ENCODE measurements at places on chromosomes 7 and 10. TPM values are rescaled to one million over a fixed set of nuclear protein-coding genes. Genes with fewer than 3 reads are reported as not detected.

GRCh38 chr7:90432752-90433151 is 29.5 kb downstream of the CLDN12 start:
- DNase-seq: no peak

DNA sequence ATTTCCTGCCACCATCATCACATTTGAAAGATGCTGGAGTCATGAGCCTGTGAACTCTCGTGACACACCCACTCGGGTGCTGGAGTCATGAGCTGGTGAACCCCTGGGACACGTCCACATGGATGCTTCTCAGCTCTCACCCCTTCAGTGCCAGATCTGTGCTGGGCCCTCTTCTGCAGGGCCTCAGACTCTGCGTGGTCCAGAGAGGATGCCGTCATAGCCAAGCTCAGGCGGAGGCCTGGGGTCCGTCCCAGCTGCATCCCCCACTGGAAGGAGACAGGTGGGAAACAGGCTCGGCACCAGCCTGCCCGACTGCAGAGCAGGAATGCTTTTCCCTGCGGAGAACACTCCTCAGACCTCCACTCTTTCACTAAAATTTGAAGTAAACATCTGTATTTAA is 156.5 kb upstream of the PPP2R2D start:
- DNase-seq: no peak

DNA sequence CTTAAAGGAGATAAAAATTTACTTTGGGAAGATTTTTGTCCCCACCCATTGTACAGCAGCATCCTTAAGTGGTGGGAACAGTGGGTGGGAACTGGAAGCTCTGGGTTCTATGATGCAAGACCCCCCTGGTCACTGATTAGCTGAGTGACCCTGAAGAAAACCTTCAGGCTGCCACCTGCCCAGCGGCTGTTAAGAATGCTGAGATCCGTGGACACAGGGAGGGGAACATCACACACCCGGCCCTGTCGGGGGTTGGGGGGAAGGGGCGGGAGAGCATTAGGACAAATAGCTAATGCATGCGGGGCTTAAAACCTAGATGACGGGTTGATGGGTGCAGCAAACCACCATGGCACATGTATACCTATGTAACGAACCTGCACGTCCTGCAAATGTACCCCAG is 14.5 kb downstream of the CARD11 start:
- DNase-seq: no peak

DNA sequence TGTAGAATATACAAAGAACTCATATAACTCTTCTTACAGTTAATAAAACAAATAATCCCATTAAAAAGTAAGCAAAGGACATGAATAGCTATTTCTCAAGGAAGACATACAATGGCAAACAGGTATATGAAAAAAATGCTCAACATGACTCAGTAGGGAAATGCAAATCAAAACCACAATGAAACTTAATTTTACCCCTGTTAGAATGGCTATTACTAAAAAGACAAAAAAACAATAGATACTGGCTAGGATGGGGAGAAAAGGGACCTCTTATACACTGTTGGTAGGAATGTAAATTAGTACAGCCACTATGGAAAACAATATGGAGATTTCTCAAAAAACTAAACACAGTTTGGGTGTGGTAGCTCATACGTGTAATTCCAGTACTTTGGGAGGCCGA is 37.8 kb downstream of the HERPUD2 start:
- no peak for DNase-seq

GRCh38 chr7:45865594-45866410 is 7.1 kb downstream of the CCDC201 start:
- no peak for DNase-seq

- DNase-seq: no peak
Observed at GRCh38 chr7:141027043-141027442, 12.3 kb upstream of the MRPS33 start.

- DNase-seq: no peak
Observed at GRCh38 chr7:85711894-85712293, 525.0 kb upstream of the SEMA3D start.

DNA sequence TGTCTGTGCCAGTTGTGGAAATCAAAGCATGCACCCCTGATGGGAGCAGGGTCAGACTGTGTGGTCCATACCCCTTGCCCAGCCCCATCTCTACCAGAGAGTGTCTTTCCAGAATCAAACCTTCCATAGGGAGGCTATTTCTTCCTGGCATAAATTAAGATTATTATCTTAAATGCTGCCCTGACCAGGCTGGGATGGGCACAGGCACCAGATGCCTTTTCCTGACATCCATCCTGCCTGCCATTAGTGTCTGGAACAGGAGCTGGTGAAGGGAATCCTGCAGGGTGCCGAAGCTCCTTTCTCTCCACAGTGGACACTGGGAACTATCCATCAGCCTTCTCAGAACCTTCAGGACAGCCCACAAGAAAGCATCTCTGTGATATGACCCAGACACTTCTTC is 296.3 kb downstream of the GRID1 start:
- no peak for DNase-seq

- DNase-seq: no peak
Observed at GRCh38 chr10:11344550-11344949, 266.9 kb downstream of the USP6NL start.

GRCh38 chr10:124725171-124725631 is 19.0 kb downstream of the FAM53B start:
- DNase-seq: no peak

GRCh38 chr10:89236226-89236797 is 15.3 kb downstream of the LIPA start:
- no peak for DNase-seq

DNA sequence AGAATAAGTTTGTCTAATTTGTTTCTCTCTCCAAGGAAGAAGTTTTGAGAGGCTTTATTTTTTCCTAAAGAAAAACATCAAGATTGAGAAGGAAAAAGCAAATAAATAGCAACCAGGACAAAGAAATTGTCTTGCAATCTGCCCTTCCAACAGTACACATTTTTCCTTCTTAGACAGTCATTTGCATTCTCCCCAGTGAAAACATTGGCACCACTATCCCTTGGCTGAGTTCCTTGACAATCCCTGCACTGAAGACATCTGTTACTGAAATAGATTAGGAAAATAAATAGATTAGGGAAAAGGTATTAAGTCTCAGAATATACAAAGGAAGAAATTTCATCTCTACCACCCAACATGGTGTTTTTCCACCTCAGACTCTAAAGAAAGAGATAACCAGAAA is 12.2 kb upstream of the TMEM243 start:
- no peak for DNase-seq

Gene GPR85
- 272 TPM for total RNA-seq

Gene FKBP6
- not detected for total RNA-seq

Gene SAMD9L
- 3.7 TPM for total RNA-seq

Gene SFMBT2
- total RNA-seq: 17.8 TPM

Gene CYP2C19
- total RNA-seq: 0.16 TPM

Gene ITIH2
- 8.6 TPM for total RNA-seq

All from occipital lobe (tissue), 3 donors.